ENCODE measurements at places on chromosomes 12 and 14. TPM values are rescaled to one million over a fixed set of nuclear protein-coding genes. Genes with fewer than 3 reads are reported as not detected.
A peak's percentile ranks its signal among the peaks of the same experiment; 100 is the strongest.

KRT80 gene
- total RNA-seq: 0.09 TPM

GRIP1 gene
- 3.5 TPM for total RNA-seq

KRT73 gene
- total RNA-seq: 8.8 TPM

- no peak for DNase-seq
Observed at GRCh38 chr12:120532701-120533238, 1.4 kb upstream of the RNF10 start.

DNA sequence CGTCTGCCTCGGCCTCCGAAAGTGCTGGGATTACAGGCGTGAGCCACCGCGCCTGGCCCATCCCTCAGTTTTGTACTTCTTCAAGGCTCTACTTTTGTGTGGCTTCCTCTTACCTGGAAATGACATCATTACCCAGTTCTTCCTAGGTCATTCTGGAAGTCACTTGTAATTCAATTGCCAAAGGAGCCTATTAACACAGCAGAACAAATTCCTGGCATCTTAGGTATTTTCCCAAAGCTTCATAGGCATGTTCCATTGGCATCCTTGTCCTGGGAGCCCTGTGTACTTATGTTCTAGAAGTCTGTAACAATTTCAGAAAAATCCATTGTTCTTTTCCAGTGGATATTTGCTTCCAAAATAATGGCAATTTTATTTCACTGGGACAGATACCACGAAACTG, 60.6 kb downstream of the DAAM1 start:
- DNase-seq: no peak

DNA sequence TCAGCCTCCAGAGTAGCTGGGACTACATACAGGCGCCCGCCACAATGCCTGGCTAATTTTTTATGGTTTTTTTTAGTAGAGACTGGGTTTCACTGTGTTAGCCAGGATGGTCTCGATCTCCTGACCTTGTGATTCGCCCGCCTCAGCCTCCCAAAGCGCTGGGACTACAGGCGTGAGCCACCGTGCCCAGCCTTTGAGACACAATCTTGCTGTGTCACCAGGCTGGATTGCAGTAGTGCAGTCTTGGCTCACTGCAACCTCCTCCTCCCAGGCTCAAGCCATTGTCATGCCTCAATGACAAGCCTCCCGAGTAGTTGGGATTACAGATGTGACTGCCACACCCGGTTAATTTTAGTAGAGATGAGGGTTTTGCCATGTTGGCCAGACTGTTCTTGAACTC, 21.3 kb upstream of the STRN3 start:
- no peak for DNase-seq

DNA sequence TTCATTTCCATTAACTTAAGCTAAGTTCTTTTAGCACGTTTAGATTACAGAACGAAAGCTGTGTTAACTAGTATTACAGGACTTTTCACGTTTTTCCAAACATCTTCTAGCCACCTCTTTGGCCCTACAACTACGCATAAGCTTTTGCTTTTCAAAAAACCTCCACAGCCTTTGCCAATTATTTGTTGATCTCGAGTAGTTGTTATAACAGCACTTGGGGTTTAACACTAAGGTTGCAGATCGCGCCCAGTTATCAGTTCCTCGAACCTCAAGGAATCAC, 450 bp upstream of the RBM25 start:
- DNase-seq: no peak

DNA sequence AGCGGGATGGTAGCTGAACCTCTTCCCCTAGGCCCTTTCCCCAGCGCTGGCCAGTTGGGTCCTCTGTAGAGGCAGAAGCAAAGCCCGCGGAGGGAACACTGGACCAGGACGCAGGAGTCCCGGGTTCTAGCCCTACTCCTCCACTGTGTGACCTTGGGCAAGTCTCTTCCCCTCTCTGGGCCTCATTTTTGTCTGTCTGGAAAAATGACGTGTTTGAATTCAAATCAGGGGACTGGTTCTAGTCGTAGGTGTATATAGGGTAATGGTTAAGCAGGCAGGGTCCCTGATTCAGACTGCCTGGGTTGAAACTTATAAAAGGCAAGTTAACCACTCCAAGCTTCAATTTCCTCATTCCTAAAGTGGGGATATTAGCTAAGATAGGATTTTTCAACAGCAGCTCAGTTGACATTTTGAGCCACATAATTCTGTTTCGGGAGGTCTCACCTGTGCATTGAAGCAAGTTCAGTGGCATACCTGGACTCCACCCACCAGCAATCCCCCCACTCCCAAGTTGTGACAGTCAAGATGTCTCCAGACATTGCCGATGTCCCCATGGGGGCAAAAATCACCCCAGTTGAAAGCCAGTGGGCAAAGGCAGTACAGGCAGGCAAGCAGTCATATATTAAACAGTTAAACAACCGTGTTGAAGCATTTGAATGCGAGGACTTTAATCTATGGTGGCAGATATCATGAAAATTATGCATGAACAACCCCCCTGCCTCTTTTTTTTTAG, 899 bp downstream of the TPCN1 start:
- DNase-seq: no peak

DNA sequence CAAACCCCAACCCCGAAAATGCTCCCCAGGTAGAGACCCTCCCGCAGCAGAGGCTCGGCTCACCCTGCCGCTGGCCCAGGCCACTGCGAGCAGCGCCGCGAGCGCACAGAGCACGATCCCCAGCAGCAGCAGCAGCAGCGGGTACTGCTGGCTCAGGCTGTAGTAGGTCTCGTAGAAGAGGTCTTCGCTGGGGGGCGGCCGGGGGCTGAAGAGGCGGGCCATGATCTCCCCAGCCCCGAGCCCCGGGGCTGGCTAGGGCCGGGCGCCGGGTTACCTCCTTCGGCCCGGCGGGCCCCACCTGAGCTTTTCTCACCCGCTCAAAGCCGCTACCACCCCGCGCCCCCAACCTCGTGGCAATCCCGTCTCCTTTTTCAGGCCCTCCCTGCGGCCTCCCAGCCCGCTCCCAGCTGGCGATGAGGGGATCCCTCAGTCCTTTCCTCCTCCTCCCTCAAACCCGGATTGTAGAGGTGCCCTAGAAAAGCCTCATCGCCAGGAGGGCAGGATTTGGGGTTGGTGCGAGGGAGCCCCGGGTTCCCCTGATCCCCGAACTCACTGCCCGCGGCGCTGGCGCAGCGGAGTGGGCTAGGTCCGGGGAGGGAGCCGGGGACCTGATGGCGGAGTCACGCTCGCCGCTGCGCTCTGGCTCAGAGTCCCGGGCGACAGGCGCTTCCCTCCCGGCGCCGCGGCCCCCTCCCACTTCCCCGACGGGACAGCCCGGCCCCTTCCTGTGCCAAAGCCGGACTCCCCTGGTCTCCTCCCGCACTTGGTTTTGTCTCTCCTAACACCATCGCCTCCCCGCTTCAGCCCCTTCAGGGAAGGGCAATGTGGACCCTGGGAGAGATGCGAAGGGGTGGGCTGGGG, at the start of gene ADCY4:
ADCY4 (minus strand) TSS at position 641 of the 861 bp plus-strand sequence; CDS start at position 222, 419 bp downstream.
- no peak for DNase-seq

DNA sequence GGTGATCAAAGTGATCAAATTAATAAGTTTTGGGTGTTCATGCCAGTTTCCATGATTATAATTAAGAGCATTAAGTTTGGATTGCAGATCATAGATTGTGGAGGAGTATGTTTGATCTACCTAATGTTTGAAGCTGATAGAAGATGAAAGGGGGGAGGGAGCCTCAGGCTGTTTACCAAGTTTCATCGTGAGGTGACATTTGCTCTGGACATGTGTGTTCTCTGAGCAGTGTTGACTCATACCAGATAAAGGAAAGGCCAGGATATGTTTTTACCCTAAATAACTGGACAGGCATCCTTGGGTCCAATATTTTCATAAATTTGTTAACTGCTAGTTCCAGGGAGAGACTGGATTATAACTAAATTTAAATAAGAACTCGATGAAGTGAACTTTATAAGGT, 3.5 kb upstream of the SEL1L start:
- DNase-seq: no peak

- no peak for DNase-seq
Observed at GRCh38 chr12:13941258-13942249, 39.8 kb downstream of the GRIN2B start.

GRCh38 chr14:35400648-35401421, 3.7 kb downstream of the NFKBIA start:
- DNase-seq: peak; percentile 25

GRCh38 chr12:51028126-51028812, 2.1 kb upstream of the SLC11A2 start:
- DNase-seq: no peak

DNA sequence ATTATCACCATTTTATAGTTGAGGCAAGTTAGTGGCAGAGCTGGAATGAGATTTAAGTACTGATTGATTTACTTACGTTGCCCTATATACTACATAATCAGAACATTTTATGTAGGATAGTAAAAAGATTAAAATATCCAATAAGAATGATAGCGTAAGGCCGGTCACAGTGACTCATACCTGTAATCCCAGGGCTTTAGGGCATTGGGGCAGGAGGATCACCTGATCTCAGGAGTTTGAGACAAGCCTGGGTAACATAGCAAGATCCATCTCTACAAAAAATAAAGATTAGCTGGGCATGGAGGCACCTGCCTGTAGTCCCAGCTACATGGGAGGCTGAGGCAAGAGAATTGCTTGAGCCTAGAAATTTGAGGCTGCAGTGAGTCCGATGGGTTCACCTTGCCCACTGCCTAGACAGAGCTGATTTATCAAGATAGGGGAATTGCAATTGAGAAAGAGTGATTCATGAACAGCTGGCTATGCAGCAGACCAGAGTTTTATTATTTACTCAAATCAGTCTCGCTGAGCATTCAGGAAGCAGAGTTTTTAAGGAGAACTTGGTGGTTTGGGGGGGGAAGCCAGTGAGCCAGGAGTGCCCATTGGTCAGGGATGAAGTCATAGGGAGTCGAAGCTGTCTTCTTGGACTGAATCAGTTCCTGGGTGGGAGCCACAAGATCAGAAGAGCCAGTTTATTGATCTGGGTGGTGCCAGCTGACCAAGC, 24.7 kb upstream of the SGPP1 start:
- DNase-seq: no peak

GRCh38 chr14:35375558-35376025, 29.0 kb downstream of the NFKBIA start:
- no peak for DNase-seq
